ENCODE measurements at places on chromosomes 7 and 10. TPM values are rescaled to one million over a fixed set of nuclear protein-coding genes. Genes with fewer than 3 reads are reported as not detected.

DNA sequence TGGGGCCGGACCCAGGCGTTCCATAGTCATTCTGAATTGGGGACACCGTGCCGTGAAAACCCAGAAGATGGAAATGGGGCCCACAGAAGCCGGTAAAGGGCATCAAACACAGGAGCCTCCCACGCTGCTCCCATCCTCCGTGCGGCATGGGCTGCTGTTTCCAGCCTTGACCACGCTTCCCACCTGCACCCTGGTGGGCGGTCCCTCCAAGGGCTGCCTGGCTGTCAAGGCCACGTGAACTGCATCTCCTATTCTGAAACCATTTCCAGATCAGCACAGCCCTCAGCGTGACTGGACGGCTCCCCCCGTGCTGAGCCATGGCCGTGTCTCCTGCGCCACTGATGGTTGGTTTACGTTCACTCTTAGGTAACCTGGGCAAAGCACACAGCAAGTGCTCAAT lies 14.1 kb downstream of the CFAP46 start:
- DNase-seq = no peak

- no peak for DNase-seq
Measured at GRCh38 chr10:15879058-15879457, 18.8 kb upstream of the MINDY3 start.

DNA sequence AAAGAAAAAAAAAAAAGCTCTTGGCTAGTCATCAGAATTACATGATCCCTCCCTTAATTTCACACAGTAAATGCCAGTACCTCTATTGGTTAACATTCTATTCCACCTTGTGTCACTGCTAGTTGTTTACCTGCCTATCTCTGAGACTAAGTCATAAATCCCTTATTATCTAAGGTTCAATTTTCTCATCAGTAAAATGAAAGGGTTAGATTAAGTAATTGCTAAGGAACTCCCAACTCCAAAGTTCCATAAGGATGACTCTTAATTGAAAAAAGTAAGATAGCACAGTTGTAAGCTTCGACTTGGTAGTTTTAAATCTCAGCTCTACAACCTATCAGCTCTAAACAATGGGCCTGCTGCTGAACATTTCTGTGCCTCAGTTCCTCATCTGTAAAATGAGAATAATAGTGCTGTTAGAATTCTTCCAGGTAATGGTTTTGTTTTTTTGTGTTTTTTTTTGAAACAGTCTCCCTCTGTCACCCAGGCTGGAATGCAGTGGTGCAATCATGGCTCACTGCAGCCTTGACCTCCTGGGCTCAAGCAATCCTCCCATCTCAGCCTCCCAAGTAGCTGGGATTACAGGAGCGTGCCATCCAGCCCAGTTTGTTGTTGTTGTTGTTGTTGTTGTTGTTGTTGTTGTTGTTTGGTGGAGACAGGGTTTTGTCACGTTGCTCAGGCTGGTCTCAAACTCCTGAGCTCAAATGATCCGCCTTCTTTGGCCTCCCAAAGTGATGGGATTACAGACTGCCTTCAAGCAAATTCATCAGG lies 35.6 kb downstream of the SRPK2 start:
- no peak for DNase-seq

DNA sequence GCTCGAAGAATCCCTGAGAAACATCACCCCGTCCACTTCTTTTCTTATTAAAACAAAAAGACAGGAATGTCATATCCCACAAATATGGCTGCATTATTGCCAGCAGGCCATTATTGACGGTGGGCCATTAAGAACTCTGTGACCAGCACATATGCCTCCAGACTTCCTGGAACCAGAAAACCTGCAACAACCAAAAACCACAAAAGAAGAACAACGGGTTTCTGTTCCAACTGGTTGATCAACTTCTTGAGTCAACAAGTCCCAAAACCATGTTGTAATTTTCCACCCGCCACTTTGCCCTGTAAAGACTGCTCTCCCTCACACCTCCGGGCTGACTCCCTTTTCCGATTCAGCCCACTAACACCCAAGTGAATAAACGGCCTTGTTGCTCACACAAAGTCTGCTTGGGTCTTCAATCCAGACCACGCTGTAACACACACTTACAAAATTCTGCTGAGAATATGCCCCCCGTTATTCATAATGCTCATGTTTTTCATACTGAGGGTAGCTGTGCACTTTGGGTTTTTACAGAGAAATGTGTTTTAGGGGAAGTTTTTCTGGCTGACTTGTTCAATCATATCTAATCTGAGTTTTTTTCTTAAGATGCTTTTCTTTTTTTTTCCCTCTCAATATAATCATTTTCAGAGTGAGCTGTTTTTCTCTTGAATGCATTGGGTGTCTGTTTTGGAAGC lies 20.7 kb downstream of the ZNF107 start:
- peak; percentile 68 for DNase-seq

GRCh38 chr10:116160271-116160670 lies 112.7 kb downstream of the GFRA1 start:
- DNase-seq = no peak

GRCh38 chr10:113455947-113456346 lies 96.9 kb upstream of the HABP2 start:
- no peak for DNase-seq

The EMX2 gene
- total RNA-seq = not detected

DNA sequence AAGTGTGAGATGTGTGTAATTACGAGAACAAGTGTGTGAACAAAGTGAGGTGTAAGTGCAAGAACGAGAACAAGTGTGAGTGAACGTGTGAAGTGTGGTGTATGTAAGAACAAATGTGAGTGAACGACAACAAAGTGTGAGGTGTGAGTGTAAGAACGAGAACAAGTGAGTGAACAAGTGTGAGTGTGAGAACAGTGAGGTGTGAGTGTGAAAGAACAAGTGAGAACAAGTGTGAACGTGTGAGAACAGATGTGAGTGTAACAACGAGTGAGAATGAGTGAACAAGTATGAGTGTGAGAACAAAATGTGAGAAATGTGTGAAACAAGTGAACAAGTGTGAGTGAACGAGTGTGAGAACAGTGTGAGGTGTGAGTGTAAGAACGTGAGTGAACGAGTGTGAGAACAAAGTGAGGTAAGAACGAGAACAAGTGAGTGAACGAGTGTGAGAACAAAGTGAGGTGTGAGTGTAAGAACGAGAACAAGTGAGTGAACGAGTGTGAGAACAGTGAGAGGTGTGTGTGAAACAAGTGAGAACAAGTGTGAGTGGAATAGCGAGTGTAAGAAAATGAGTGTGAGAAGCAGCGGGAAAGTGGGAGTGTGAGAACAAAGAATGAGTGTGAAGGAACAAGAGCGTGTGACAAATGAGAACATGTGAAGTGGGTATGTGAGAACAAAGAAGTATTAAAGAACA lies 47.2 kb downstream of the ESYT2 start:
- DNase-seq = no peak

DNA sequence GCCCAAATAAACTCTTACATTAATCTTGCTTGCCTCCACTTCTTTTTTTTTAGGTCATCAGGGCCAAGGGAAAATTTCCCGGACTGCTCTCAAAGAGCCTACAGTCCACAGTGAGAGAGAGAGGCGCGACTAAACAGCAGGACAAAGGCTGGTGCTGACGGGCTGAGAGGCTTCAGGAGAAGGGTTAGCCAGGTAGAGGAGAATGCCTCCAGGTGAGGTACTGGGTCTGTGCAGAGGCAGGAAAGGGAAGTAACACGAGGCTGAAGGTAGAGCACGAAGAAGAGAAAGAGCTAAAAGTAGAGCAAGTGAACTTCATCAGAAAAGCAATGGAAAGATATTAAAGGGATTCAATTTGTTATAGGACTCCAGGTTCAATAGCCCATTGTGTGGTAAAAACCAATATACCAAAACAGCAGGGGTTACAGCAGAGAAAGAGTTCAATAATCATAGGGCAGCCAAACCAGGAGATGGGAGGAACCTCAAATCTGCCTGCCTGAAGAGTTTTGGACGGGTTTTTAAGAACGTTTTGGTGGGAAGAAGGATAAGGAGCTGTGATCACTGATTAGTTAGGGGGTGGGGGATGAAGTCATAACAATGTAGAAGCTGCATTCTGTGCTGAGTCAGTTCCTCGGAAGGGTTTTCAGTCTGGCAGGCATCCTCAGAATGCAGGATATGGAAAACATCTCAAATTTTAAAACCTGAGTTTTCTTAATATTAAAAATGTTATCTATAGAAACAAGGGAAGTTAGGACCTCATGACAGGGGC lies 171.5 kb downstream of the AKR1D1 start:
- no peak for DNase-seq

DNA sequence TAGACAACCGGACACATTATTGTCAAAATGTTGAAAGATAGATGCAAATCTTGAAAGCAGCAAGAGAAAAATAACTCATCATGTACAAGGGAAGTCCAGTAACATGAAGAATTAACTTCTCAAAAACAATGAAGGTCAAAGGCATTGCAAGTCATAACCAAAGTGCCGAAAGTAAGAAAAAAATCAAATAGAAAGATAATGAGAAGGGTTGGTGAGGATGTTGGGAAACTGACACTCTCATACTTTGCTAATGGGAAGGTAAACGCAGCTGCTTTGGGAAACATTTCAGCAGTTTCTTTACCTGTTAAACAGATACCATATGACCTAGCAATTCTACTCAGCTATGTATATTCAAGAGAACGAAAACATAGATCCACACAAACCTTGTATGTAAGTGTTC lies 303.0 kb downstream of the ARL4A start:
- DNase-seq = no peak

- no peak for DNase-seq
Measured at GRCh38 chr10:76205361-76205760, 773.9 kb downstream of the LRMDA start.

GRCh38 chr7:117669818-117670217 lies 190.0 kb downstream of the CFTR start:
- DNase-seq = no peak

The C7orf57 gene
- 2.5 TPM for total RNA-seq

The SPAM1 gene
- total RNA-seq = not detected

The C7orf33 gene
- not detected for total RNA-seq

DNA sequence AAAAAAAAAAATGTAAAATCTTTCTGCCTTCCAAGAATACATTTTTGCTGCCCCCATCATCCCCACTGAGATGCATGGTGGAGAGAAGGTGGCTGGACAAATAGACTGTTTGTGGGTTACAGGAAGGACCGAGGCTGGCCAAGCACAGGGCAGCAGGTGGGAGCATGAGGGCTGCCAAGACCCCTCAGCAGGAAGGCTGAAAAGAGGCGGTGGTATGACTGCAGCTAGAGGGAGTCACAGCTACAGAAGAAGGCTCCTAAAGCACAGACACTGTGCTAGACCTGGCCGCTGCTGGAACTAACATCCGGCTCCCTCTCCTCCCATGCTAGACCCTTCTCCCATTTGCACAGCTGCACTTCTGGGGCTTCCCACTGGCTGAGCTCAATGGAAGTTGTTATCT lies 289.6 kb downstream of the TCERG1L start:
- DNase-seq = no peak

DNA sequence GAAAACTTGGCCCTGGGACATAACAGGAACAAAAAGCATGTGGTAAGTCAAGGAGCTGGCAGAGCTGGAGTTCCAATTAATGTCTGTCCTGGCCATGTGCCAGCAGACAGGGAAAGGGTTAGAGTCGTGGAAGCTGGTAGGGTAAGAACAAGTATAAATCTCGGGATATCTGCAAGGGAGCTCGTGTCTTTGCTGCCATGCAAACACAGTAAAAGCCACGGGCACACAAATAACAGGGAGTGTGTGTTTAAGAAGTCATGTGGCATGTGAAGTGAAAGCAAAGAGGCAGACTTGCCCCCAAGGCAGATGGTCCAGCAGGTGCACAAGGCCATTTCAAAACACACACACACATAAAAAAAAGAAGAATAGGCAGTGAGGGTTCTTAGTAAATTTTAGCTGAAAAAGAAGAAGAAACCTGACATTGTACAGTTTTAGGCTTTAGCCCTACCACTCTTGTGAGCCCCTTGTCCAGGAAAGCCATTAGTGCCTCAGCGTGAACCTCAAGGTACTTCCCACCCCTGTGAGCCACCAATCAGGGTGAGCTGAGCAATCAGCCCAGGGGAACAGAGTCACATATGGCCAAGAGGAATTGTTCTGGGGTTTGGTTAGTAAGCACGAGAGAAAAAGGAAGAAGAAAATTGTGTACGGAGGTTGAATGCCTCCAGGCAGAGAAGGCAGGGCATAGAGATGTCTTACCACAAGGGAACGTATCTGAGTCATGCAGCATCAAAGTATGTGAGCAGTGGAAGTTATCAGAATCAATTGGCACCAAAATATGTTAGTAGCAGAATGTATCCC lies 32.8 kb upstream of the ARHGAP12 start:
- peak; percentile 95 for DNase-seq

All from PC-9 (cell line).